ENCODE measurements at places on chromosomes 11 and 22.

- DNase-seq: peak; percentile 63
Measured at GRCh38 chr22:50621356-50621880, 6.5 kb downstream of the ARSA start.

GRCh38 chr11:77471558-77472193 is 2.2 kb downstream of the PAK1 start:
- no peak for DNase-seq

DNA sequence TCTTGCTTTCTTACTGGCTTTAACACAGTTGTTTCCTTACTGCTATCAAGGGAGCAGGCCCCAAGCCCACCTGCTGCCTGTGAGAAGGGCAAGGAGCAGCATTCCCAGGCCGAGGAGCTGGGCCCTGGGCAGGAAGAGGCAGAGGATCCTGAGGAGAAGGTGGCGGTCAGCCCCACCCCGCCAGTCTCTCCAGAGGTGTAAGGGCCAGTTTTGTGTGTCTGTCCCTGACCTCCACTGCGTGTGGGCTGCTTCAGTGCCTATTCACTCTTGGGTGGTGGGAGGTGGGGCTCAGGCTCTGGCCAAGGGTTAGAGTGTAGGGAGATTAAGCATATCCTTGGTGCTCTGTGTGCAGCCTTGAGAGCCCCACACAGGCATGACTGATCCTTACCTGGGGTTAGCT is 55.1 kb downstream of the CEP164 start:
- no peak for DNase-seq

DNA sequence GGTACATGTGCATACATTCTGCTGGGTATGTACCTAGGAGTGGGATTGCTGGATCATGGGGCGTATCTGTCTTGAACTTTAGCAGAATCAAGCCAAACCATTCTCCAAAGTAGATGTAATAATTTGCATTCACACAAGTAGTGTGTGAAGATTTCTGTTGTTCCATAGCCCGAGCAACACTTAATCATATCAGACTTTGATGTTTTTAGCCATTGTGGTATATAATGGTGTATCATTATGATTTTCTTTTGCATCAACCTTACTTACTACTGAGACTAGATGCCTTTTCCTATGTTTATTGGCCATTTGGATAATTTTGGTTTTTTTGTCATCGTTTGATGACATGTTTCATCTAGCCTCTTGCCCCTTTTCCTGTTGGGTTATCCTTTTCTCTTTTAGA is 72.0 kb upstream of the TNRC6B start:
- DNase-seq: no peak

DNA sequence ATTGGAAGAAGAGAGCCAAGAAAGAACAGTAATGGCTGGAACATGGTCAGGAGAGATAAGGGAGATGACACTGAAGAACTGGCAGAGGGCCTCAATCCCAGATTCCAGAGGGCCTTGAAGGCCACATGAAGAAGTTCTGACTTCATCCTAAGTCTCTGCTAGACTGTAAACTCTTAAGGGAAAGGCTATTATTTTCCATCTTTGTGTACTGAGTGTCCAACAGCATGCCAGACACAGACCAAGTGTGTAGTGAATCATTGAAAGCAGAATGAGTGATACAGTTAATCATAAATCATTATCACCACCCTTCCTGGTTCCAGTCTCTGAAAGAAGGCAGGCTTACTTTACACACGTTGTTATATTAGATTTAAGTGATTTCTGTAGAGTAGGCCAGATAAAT is 185.3 kb upstream of the C11orf87 start:
- no peak for DNase-seq

GRCh38 chr11:54558407-54558806 is 45.4 kb downstream of the OR4C46 start:
- DNase-seq: no peak

DNA sequence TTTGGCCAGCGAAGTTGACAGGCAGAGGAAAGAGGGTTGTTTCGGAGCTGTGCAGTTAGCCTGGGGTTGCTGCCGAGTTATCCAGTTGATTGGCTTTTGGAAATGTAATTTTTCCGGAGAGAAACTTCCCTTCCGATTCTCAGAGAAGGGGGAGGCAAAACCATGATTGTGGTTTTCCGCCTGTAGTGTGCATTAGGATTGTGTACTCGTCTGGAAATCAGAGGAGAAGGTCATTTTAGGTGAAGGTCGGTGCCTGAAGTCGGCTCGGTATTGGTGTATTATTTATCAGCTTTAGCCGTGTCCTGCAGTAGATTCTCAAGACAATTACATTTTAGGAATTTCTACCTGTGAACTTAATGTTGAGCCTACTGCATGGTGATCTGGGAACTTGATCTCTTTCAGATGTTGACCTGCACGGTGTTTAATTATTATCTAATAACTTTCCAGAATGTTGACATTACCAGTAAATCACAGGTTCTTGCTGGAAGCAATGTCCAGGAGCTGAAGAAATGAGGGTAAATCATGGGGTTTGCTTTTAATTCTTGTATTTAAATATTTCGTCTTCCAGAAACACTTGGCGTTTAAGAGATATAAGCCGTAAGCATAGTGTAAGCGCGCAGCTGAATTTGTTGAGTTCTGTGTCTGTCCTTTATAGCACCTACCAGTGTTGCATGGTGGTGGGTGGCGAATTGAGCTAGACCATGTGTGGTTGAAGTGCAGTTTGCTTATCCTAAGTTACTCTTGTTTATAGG is 1.3 kb downstream of the ARHGEF12 start:
- no peak for DNase-seq

- DNase-seq: no peak
Measured at GRCh38 chr11:113577356-113578032, 102.3 kb upstream of the DRD2 start.

- no peak for DNase-seq
Measured at GRCh38 chr22:40965936-40966725, 15.0 kb downstream of the RBX1 start.

- no peak for DNase-seq
Measured at GRCh38 chr22:50513175-50513574, 5.2 kb downstream of the NCAPH2 start.

GRCh38 chr11:6415797-6416196 is 3.1 kb downstream of the APBB1 start:
- DNase-seq: no peak

- DNase-seq: no peak
Measured at GRCh38 chr11:70532731-70533130, 134.4 kb downstream of the CTTN start.

DNA sequence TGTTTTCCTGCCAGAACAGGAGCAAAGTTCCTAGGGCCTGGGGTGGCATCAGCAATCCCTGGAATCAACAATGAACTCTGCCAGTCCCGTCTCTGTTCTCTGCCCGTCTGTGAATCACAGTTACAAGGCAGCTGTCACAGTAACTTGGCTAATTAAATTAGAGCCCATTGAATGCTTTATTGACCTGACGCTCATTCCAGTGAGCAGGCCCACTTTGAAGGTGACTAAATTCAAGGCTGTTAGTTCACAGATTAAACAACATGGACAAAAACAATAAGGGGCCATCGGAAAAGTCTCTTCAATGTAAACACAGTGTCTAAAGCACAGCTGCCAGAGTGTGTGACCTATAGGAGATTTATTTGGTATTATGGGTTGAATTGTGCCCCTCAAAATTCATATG is 17.7 kb upstream of the TMPRSS5 start:
- DNase-seq: no peak

DNA sequence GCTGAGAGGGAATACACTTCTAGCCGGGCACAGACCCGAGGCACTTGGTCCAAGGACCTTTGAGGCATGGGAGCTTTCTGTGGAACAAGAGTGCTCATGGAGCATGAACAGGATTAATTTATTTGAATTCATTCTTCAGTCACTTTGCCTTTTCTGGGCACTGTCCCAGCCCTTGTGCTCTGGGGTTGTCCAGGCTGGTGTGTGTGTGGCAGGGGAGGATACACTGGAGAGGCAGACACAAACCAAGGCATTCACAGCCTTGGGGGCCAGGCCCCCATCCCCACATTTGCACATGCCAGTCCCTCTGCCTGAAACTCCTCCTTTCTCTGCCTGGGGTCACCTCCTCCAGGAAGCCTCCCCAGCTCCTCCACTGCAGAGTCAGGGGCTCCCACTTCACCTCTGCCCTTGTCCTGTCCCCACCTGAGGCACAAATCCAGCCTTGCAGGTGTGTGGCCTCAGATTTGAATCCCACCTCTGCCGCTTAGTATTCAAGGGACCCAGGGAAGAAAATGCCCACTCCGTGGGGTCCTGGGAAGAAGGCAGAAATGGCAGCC is 55.5 kb downstream of the MYO7A start:
- DNase-seq: no peak

- no peak for DNase-seq
Measured at GRCh38 chr11:42975180-42975529, 336.6 kb upstream of the API5 start.

- no peak for DNase-seq
Measured at GRCh38 chr11:82865841-82866240, 34.4 kb downstream of the PRCP start.

DNA sequence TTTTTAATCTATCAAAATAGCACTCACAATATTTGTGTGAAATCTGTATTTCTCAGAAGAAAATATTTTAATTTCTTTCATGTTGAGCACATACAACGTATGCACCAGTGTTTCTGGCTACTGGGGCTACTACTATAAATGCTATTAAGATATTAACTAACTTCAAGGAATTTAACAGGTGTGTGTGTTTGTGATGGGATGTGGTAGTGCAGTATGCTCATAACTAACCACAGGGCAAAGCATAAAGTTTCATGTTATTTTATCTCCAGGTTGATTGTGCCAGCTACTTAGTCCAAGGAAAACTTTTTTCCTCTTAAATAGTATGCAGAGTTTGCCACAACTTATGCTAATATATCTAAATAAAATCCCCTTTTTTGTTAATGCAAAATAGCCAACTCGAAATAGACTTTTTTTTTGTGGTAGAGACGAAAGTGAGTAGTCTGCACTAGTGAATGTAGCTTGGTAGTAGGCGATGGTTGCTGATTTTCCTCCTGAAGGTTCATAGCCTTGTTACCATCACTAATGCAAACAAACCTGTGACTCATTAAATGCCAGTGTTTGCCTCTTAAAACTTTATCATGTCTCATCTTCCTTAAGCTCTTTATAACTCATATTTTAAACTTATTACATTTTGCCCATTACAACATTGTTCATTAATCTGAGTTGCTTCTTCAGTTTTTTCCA is 565.5 kb upstream of the ANO3 start:
- no peak for DNase-seq

- no peak for DNase-seq
Measured at GRCh38 chr11:36389811-36390210, 93.7 kb downstream of the PRR5L start.

- DNase-seq: no peak
Measured at GRCh38 chr11:86248609-86249008, 4.1 kb downstream of the EED start.

DNA sequence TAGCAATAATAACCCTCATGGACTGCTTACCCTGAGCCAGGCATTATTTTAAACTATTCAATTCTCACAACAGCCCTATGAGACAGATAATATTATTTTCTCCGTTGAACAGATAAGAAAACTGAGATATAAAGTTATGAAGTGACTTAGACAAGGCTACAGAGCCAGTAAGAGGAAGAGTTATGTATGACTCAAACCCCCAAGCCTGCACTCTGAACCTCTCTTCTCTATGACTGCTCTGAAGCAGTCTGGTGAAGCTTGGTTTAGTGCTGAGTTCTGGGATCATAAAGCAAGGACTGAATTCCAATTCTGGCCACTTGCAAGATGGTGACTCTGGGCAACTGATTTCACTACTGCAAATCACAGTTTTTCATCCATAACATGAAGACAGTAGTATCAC is 34.5 kb downstream of the TNKS1BP1 start:
- DNase-seq: no peak

DNA sequence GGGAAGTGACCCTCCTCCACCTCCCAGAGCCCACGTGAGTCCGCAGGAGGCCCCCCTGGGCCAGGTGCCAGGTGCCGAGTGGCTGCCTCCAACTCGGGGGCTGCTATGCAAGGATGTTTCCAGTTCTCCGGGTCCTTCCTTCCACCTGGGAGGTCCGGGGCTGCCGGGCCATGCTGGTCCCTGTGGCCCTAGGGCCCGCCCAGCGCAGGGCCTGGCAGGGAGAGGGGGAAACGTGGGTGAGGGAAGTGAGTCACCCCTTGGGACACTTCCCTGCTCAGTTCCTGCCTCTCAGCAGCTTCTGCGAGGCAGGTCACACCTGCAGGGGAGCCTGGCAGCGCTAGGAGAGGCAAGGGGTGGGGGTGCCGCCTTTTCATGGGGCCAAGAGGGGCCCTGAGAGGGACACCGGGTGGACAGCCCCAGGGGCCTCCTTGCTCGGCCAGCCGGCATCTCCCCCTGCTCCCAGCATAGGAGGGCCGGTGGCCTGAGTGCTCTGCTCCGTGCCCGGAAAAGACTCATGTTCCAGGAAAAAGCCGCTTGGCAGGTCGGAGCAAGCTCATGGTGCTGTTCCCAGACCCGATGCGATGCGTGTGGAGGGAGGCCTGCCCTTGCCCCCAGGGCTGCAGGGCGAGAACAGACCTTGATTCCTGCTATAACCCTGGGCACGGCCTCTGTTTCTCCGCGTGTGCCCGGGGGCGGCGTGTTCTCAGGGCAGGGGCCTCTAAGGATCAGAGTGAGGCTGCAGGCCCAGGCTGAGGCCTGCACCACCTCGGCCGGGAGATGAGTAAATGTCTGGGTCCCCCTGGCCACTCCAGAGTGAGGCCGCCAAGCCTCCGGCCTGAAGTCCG is 30.3 kb upstream of the WNT7B start:
- no peak for DNase-seq

GRCh38 chr22:29147331-29147899 is 58.3 kb upstream of the EMID1 start:
- DNase-seq: peak; percentile 20

GRCh38 chr11:124577716-124578427 is 8.1 kb downstream of the OR8A1 start:
- no peak for DNase-seq

GRCh38 chr22:38461057-38461413 is 6.0 kb upstream of the KCNJ4 start:
- DNase-seq: no peak

GRCh38 chr11:67274768-67275605 is 8.7 kb downstream of the GRK2 start:
- no peak for DNase-seq

DNA sequence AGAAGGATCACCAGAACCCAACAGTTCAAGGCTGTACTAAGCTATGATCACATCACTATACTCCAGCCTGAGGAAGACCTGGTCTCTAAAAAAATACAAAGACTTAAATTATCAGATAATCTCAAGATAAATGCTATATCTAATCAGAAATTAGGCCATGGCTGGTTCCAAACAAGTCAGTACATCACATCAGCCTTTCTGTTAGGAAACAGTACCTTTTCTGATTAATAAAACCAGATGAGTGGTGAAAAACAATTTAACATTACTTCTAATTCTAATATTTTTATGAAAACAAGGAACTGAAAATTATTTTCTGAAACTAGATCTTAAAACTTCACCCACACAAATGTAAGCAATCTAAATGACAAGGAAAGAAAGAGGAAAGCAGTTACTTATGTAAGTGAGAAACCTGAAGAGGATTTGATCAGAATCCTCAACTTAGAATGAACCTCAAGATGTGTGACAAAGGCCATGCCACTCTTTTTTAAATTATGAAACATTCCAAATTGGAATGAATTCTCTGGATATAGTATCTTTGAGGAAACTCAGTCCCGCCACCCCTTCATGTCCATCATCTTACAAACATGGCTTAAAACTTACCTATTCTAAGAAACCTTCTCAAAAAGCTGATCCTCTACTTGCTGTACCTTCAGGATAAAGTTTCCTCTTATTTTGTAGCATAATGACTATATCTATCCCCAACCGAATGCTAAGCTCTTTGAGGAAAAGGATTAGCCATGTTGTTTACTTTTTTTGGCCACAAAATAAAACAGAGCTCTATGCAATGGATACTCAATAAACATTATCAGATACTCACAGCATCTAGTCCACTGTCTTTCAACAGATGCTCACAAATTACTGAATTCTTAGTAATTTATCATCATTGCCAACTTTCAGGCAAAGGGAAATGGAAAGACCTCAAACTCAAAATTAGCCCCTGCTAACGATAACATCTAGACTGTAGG is 132.0 kb downstream of the MRTFA start:
- DNase-seq: peak; percentile 46
